ENCODE measurements at places on chromosomes 13 and 19. TPM values are rescaled to one million over a fixed set of nuclear protein-coding genes. Genes with fewer than 3 reads are reported as not detected.

The CASP14 gene
- 0.72 TPM for total RNA-seq

The ABHD13 gene
- total RNA-seq = 5.3 TPM

The ADAMTSL5 gene
- 4.5 TPM for total RNA-seq

The TLE6 gene
- not detected for total RNA-seq

The TFDP1 gene
- total RNA-seq = 34.5 TPM

Data from tracheal epithelial cell (primary cell).